Activated T-helper 17 cell treated with anti-CD3 and anti-CD28 coated beads, Interleukin-2, amount 50 U/mL, for 72 hours (primary cell): ENCODE measurements at places on chromosomes 3 and 15. TPM values are rescaled to one million over a fixed set of nuclear protein-coding genes. Genes with fewer than 3 reads are reported as not detected.

GRCh38 chr15:63466378-63467192, 37.8 kb upstream of the USP3 start:
- ATAC-seq = peak; percentile 68

GRCh38 chr3:123733341-123733740, 148.5 kb upstream of the HACD2 start:
- no peak for ATAC-seq

DNA sequence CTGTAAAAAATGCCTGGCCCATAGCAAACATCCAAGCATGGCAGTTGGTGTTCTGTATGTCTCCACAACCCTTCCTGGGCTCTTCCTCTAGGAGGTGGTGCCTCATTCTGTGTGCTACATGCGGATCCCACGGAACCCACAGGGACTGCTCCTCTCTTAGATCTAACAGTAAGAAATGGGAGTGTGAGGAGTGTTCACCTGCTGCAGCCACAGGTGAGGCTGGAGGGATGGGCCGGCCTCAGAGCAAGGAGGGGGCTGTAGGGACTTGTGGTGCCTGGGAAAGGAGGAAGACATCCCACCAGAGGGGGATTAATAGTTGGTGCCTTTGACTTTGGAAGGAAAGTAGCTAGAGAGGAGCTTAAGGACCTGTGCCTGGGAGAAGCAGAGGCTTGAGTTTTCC, 22.2 kb downstream of the SEMA3G start:
- no peak for ATAC-seq

Gene LIPC
- total RNA-seq = 0.26 TPM

Gene TFDP2
- 24.1 TPM for total RNA-seq

Gene SNTN
- not detected for total RNA-seq
